ENCODE measurements at places on chromosomes 6 and 20.

- DNase-seq = no peak
Measured at GRCh38 chr6:53199156-53199555, 50.5 kb upstream of the GCM1 start.

GRCh38 chr6:102215425-102215824 lies 821.9 kb downstream of the GRIK2 start:
- DNase-seq = no peak

DNA sequence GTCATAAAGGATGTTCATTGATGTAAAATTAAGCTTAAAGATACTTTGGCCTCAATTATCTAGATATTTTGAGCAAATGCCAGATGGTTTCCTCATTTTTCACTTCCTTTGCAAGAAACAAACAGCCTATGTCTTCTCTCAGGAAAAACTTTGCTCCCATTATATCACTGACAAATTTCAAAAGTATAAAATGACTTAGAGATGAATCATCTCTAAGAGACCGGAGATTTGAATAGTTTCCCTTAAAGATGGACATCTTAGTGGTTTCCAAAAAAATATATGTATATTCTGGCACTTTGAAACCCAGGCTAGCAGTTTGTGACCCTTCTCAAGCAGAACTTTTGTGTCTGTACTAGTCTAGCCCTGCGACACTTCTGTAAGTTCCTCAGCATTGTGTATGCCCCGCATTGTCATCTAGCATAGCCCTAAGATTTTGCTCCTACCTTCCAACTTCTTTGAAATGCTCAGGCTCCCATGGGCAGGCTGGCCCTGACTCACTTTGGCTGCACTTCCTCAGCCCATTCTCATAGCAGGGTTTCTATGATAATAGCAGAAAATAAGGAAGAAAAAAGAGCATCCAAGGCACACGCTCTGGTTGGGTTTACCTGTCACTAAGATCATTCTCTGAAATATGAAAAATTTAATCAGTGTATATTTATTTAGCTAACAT lies 25.7 kb upstream of the POU3F2 start:
- DNase-seq = no peak

GRCh38 chr6:170046791-170047626 lies 243.9 kb downstream of the DLL1 start:
- DNase-seq = no peak

GRCh38 chr6:159693894-159694545 lies 979 bp upstream of the SOD2 start:
- DNase-seq = no peak

DNA sequence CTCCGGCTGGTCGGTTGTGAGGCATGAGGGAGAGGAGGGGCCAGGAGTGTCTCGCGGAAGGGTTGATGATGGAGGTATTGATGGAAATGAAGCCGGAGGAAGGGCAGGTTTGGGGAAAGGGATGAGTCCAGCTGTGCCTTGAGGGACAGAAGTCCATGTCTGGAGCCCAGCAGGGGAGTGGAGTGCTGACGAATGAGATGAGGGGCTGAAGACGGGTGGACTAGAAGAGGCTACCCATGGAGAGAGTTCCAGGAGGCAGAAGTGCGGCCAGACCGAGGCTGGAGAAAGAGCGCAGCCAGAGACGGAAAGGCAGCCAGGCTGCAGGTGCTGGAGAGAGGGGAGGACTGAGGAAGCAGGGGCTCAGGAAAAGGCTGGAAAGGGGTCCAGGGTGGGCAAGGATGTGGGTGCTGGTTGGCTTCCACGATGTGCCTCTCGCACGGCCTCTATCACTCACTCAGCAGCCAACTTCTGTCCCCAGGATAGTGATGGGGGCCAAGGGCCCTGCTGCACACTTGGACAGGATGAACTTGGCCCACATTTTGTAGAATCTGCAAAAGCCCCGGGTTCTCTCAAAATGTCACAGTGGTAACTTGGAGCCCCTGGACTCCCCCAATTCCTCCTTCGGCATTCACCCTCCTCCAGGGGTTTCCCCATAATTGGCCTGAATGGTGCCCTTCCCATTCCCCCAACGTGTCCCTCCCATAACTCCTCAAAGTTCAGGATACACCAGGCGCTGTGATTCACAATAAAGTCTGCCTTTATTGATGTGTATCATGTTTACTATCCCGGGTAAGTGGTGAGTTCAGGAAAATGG lies 627 bp upstream of the EIF6 start:
- DNase-seq = no peak

DNA sequence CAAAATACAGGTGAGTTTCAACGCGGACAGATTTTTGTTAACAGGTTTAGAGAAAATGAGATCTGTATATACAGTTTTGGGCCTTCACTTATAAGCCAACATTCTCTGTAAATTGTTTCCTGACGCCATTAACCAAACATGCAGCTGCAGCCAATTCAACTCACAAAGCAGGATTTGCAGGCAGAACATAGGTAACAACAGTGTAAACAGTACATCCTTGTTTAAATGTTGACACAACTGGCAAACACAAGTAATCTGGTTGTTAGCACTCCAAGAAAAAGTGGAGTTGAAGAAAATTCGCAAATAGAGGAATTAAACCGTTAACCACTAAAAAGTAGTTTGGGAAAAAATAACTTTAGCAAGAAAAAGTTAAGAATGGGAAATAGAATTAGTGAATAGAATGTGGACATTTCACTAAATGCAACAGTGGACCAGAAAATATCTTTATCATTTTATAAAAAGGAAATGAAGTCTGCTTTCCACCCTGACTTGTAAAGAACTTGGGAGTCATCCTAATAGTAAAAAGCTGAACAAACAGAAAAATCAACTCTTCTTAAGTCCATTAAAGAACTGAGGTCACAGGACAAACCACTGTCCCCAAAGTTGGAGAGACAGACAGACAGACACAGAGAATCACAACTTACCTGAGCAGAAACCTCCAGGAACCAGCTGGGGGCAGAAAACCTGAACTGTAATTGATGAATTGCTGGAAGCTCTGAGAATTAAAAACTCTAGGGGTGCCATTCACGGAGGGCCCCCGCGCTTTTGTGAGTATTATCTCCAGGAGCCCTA lies 10.1 kb downstream of the SMIM28 start:
- DNase-seq = no peak

DNA sequence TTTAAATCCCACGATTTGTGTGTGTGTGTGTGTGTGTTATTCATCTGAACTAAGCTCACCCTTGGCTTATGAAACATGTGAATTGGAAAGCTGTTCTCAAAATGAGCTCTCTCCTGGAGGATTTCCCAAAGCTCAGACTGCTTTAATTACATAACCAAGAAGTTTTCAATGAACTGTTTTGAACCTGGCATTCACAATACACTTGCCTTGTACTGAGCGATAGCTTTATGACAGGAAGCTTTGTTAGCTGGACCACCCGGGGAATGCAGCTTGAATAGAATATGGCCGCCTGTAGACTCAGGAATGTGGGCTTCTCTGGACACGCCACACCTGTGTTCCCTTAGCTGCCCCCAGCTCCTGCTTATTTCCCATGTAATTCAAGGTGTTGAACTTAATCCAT lies 71.4 kb upstream of the PREP start:
- no peak for DNase-seq

DNA sequence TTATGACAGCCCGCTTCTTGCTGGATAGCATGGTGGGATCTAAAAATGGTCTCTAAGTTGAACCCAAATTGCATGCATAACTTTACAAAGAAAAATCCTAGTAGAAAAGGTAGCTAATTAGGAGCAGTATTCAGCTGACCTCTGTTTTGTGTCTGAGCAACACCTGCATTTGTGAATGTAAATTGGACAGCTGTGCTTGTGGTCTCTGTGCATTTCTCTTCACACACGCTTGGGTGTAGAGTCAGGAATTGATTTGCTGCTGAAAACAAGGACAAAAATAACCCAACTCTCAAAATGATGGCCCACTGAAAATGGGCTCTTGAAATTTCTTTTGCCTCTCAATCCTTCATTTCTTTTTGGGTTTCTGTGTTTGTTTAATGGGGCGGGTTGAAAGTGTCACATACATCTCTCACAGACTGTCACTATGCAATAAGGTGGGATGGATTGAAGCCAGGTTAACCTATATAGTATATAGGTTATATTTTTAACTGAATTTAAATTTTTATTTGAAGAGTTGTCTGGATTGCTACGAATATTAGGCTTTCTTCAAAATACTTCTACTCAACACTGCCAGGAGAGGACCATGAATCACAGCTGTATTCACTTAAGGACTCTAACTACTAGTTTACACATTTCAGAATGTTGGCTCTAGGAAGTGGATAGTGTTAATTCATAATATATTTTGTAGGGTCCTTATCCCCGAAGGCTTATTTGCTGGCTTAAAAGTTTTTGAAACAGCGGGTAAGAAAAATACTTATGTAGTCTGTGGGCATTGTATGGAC lies 46.5 kb downstream of the SOBP start:
- DNase-seq = no peak

- no peak for DNase-seq
Measured at GRCh38 chr6:3516092-3516491, 59.2 kb upstream of the SLC22A23 start.

- no peak for DNase-seq
Measured at GRCh38 chr6:28782113-28782673, 141.6 kb downstream of the TRIM27 start.

DNA sequence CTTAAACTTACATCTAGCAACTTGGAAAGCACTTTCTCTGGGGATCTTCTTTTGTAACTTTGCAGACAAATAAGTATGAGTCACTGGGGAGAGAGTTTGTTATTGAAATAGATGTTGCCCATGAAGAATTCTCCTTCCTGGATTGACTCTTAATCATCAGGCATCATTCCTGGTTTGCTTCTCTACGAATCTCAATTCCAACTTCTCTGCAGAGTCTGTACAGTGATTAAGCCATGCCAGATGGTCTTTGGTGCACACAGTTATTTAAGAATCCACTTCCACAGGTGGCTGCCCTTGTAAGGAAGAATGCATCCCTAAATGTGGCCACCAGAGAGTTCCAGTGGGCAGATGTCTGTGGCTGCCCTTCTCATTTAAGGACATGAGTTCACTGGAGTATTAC lies 25.7 kb downstream of the MYCT1 start:
- no peak for DNase-seq

Data from kidney epithelial cell (primary cell).